Stimulated activated naive CD8-positive, alpha-beta T cell treated with anti-CD3 and anti-CD28 coated beads, Interleukin-15, Interleukin-2, amounts not matched to agents 100 U/mL and 50 U/mL, for 24 hours (primary cell): ENCODE measurements at places on chromosomes 3 and 15.
A peak's percentile ranks its signal among the peaks of the same experiment; 100 is the strongest.

DNA sequence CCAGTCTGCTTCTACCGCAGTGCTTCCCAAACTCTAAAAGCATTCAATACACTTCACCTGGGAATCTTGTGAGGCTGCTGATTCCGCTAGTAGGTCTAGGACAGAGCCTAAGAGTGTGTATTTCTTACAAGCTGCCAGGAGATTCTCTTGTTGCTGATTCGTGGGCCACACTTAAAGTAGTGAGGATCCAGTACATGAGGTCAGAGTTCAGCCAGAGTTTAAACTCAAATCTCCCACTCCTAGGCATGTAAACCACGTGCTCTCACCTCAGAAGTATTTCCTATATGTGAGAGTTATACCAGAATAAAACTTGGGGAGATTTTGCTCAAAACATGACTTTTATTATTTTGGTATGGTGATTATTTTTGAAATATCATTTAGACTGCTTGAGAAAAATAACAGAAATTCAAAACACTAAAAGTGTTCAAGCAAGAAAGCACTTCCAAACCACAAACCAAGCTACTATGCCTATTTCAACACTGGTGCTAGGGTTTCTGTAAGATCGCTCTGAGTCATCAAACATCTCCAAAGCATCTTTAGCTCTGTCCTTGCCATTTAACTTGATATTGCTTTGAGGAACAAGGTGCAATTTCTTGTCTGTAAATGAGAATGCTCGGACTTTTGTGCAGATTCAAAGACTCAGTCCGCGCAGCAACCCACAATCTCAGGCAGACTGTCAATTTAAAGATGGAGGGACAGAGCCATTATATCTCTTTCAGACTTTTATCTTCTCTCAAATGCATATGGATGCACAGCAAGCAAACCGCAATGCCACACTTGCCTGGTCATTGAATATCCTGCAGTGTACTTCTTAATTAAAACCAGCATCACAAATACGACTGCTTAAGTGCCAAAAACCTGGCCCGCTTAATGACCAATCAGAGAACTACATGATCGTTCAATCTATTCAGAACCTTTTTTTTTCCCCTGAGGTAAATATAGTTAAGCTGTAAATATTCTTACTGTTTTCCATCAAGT lies 59.8 kb downstream of the AGTR1 start:
- DNase-seq: no peak

GRCh38 chr3:27721717-27722564 lies at the start of gene EOMES:
Gene EOMES (minus strand): TSS chr3:27722323. CDS start chr3:27722294, 29 bp downstream.
- peak; percentile 80 for DNase-seq

DNA sequence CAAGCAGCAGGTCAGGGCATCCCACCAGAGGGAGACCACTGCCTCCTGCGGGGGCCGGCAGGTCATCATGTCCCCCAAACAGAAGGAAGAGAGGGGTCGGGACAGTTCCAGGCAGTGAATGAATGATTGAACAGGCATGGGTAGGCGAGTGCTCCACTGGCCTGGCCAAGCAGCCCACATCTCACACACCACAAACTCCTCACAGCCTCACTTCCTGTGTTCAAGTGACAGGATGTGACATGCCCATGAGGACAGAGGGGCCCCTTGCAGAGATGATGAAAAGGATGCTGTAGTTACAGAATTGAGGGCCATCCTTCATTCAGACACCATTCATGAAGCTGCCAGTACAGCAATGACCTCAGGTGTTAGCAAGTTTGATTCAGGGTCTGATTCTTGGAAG lies 3.7 kb downstream of the IQSEC1 start:
- peak; percentile 59 for DNase-seq

- no peak for DNase-seq
Measured at GRCh38 chr15:39781147-39781966, 1.3 kb downstream of the FSIP1 start.

DNA sequence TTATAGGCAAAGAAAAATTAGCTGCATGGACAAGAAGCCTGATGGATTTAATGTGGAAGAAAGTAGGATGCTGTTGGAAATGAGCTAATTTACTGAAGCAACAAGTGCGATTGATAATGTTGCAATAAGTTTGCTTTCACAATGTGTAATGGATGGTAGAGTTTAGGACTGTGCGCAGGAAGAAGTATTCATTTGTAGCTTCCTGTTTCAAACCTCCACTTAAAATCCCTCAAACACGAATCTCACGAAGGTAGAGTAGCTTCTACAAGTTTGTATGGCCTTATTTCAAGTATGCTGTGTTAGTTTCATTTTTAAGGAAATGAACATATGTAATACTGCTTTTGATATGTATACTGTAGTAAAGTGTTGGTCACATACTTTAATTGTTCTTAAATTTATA lies 42.3 kb downstream of the KCNH8 start:
- no peak for DNase-seq
